ENCODE measurements at places on chromosomes 16 and 17.

DNA sequence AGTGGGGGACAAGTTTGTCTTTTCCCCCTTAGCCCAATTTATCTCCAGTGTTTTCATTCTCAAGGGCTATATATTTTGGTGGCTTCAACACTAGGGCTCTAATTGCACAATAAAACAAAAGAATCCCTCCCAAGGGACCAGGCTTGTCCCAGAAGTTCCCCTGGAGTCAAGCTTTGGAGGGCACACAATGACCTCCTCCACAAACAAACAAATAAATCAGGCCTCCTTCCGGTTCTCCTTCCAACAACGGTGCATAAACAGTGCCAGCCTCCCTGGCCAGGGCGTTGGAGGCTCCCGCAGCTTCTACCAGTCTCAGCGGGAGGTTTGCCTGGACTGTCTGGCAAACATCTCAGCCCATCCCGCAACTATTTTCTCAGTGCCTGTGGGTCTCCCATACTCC, 188.0 kb upstream of the FOXF1 start:
- no peak for DNase-seq

DNA sequence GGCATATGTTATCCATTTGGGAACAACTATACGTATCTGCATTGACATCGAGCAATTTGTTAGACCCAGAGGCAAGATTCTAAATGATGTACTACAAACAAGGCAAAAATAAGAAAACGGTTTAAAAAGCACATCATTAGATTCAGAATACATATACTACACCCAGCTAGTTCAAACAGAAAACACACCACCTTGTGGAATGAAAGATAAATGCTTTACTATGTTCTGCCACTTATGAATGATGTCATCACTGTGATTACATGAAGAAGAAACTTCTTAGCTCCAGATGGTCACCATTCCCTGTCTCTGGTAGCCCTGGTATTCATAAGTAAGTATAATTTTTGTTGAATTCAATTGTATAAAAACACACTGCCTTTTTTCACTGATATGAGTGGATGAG, 7.8 kb downstream of the NACA2 start:
- no peak for DNase-seq

GRCh38 chr17:47266782-47267181, 13.2 kb downstream of the ITGB3 start:
- DNase-seq = no peak

- no peak for DNase-seq
These were observed 1.7 kb upstream of the KPNA2 start for GRCh38 chr17:68033636-68034451.

DNA sequence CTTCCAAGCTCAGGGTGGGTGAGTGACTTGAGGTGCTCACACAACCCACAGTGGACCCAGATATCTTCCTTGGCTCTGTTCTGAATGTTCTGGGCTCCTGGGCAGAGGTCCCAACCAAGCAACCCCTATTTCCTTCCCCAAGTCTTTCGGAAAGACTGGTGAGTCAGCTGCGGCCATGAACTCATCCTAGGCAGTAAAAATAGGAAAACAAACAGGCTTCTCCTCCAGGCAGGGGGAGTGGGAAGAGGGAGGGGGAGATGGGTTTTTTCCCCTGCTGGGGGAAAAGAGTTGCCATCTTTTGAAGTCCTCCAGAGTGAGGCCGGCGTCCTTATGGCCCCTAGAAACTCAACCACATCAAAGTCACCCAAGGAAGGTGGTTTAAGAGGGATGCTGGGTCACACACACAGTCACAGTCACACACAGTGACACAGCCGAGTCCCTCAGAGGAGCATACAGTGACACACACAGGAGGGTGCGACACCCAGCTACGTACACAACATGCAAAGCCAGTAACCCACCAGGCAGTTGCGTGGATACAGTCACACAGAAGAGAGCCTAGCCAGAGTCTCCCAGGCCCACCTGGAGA, 16.0 kb upstream of the DLX4 start:
- no peak for DNase-seq

- DNase-seq = no peak
These were observed 409.7 kb upstream of the CDH8 start for GRCh38 chr16:62445909-62446308.

GRCh38 chr16:88303890-88304819, 78.6 kb upstream of the ZNF469 start:
- DNase-seq = no peak

DNA sequence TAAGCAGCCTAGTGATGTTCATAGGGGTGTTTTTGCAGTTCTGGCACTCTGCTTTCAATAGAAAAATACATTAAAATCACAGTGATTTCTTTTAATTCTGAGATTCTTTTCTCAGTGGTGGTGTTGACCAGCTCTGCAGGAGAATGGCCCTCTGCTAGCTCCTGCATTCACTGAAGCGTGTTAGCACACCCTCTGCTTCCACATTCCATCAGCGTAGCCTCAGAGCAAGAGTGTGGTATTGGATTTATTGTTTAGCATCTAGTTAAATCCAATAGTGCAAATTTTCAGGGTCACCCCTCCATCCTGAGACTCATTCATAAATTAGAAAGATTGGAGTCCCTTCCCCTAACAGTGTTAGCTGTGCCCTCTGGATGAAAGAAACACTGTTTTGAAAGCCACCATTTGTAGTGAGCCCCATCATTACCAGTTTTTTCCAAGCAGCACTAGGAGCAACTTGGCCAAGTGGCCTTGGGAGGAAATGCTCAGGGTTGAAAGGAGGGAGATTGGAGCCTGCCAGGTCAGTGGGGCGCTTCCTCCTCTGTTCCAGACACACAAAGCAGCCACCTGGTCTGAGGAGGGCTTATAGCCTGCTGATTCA, 45.7 kb downstream of the B9D1 start:
- DNase-seq = no peak
